CD4-positive, alpha-beta T cell treated with Interleukin-12 subunit alpha and Interleukin-12 subunit beta, for 1 hour (primary cell): ENCODE measurements at places on chromosomes 5 and 9.

GRCh38 chr9:70573308-70573707, 158.9 kb upstream of the KLF9 start:
- DNase-seq = no peak

- DNase-seq = no peak
Measured at GRCh38 chr5:134477462-134478245, 47.8 kb upstream of the JADE2 start.

DNA sequence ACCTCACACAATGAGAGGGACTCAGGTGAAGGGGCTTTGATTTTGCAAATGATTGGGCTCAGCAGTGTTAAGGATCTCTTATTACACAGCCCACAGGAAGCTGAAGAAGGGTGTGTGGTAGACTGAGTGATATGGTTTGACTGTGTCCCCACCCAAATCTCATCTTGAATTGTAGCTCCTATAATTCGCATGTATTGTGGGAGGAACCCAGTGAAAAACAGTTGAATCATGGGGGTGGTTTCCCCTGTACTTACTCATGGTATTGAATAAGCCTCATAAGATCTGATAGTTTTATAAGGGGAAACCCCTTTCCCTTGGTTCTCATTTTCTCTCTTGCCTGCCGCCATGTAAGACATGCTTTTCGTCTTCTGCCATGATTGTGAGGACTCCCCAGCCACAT, 132.5 kb upstream of the FBXL7 start:
- no peak for DNase-seq

GRCh38 chr5:178210073-178210535, 5.8 kb downstream of the HNRNPAB start:
- no peak for DNase-seq

DNA sequence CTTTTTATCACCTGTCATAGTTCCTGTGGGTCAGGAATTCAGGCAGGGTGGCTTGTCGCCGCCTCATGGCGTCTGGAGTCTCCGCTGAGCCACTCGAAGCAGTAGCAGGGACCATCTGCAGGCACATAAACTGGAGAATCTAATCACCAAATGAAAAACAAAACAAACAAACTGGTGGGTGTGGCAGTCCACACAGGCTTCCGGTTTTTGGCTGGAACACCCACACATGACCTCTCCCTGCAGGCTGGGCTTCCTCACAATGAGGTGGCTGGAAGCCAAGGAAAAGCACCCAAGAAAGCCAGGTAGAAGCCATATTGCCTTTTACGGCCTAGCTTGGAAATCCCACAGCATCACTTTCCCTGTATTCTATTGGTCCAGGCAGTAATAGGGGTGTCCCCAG, 197.0 kb downstream of the SYK start:
- DNase-seq = no peak

- DNase-seq = no peak
Measured at GRCh38 chr9:69593756-69594155, 78.4 kb downstream of the APBA1 start.

DNA sequence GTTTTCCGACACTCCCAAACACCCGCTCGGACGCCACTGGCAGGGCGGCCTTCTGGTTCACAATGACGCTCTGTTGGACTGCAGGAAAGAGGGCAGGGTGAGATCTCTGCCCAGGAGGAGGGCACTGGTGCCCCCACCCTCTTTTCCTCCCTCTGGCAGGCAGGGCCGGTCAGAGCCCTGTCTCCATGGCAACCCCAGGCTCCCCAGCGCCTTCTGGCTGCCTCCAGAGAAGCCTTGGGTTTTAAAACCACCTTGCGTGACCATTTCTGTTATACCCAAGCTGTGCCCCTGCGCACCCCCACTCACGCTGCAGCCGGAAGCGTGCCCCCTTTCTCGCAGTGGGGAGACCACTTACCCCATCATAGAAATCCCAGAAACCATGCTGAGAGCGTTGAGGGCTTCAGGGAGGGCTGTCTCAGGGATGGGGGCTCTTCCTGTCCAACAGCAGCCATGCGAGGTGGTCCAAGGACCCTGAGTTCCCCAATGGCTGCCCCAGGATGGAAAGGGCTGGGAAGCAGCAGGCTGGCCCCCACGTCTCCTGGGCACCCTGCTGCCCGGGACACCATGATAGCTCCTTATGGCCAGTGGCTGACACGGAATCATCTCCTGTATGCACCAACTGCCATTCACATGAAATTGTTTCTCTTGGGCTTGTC, 7.3 kb downstream of the C9orf50 start:
- no peak for DNase-seq

DNA sequence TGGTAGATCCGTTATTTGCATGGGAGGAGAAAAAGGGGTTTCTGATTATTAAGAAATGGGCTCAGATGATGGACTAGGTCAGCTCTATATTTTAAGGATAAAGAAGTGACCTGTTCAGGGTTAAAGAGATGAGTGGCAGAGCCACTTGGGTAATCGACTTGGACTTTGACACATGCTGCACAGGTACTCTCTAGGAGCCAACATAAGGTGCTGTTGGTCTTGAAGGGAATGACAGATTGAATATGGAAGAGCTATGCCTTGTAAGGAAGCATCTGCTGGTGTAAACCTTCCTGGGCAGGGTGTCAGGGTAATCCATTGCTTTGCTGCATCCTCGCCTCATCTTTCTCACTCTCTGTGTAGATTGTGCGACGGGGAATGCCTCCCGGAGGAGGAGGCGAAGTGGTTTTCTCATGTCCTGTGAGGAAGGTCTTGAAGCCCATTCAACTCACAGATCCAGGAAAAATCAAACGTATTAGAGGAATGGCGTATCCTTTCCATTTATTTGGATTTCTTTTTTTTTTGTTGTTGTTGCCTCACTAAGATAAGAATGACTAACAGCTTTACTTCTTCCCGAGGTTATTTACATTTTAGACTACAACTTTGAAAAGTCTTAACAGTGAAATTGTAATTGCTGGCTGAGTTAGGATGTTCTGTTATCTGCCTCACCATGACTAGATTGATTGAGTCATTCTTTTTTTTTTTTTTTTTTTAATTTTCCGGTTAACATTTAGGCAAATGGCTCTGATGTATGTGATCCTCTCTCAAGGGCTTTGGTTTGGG, 41.2 kb downstream of the RCL1 start:
- DNase-seq = no peak

DNA sequence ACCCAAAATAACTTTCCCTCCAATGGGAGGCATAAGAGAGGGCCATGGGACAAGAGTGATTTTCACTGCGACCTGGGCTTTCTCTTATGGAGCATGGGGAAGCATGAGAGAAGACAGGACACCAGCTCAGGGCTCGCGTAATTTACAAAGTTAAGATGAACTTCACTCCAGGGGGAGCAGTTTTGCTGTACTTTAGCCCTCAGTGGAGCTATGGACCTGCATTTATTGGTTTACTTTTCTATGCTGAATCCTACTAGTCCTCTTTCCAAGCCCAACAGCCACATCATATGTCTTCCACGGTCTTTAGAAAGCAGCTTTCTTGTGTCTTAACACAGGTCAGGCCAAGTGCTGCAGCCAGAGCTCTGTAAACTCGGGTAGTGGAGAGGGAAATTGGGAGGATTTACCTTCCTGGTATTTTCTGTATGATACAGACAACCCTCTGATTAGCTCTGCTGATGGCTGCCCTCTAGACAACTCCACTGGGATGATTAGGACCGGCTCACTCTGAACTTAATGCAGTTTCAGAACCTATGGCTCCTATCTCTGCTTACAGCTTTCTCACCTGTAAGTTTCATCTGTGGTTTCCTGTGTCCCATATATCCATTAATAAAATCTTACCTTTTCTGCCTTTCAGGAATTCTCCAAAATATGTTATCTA, 581.0 kb upstream of the RORB start:
- DNase-seq = no peak

DNA sequence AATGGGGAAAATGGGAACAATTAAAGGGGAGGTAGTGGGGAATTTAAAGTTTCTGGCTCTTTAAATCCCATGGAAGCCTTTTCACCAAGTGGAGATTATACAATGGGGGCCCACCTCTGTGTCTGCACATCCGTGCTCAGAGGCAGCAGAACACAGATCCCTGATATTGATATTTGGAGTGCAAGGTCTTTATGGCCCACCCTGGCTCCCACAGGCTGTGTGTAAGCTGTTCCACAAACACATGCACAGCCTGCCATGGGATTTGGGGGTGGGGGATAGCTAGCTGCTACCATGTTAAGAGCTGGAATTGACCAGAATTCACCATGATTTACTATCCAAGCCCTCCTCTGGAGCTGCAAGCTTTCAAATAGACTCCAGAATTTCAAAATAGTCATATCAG, 55.9 kb downstream of the RASGEF1C start:
- no peak for DNase-seq

DNA sequence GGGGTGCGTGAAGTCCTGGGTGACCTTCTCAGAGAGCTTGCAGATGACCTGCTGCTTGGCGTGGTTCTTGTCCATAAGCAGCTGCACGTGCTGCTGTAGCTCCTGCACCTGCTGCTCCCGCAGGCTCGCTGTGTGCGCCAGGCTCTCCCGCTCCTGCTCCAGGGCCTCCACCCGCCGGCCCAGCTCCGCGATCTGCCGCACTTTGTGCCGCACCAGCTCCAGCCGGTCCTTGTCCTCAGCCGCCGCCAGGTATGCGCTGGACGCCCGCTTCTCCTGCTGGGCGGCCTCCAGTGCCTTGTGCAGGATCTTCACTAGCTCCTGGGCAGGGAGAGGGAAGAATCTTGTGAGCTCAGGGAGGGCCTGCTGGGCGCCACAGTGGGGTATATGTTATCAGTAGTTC, 28.5 kb upstream of the CORO2A start:
- DNase-seq = no peak

DNA sequence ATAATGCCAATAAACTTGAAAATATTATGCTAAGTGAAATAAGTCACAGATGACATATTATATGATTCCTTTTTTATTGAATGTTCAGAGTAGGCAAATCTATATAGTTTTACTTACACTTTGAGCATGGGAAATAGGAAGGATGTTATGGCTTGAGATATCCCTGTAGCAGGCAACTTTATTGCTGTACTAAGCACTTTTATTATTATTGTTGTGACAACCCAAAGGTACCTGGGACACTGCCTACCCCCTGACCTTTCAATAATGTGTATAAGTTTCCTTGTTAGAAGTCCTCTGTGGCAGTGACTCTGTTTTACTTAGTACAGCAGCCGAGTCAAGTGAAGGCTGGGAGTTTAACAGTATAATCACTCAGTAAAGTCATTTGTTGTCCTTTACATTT, 39.9 kb downstream of the SHOC1 start:
- DNase-seq = no peak

DNA sequence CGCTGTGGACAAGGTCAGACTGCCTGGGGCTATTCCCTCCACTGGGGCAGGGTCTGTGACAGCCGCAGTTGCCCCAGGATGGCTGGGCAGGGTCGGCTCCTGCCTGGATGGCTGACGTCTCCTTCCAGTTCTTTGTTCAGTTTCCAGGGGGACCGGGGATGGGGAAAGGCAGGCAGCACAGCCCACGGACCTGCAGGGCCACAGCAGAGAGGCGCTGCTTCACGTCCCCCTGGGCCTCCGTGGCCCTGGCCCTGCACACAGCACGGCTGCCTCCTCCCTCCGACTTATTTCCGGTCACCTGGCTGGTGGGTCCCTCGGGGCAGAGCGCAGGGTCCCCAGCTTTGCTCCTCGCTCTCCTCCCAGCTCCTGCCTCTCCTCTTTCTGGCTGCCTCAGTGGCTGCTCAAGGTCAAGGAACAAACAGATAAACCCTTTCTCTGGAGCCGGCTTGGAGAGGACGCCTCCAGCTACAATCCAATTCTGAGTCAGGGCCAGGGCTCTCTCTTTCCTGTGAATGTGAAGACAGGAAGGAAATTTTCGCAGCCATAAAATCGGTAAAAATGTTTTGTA, 169.7 kb downstream of the C9orf50 start:
- no peak for DNase-seq

DNA sequence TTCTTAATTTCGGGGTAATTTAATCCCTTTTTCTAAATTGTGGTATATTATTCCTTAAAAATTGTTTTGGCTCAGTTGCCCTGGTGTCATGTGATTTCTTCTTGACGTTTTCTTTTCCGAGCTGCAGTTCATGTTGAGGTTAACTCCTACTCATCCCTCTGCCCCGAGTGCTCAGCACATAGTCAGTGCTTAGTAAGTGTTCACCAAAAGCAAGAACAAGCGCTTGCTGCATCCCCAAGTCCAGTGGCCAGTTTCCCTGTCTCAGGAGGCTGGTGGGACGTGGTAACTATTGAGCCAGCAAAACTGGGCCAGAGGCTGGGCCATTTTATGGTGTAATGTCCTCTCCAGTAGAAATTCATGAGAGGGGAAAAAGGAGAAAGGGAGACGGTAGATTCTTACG, 23.3 kb downstream of the TRIO start:
- DNase-seq = no peak

GRCh38 chr5:122366501-122366900, 54.5 kb downstream of the SNCAIP start:
- DNase-seq = no peak

- no peak for DNase-seq
Measured at GRCh38 chr9:131545786-131546335, 538 bp downstream of the PRRT1B start.

DNA sequence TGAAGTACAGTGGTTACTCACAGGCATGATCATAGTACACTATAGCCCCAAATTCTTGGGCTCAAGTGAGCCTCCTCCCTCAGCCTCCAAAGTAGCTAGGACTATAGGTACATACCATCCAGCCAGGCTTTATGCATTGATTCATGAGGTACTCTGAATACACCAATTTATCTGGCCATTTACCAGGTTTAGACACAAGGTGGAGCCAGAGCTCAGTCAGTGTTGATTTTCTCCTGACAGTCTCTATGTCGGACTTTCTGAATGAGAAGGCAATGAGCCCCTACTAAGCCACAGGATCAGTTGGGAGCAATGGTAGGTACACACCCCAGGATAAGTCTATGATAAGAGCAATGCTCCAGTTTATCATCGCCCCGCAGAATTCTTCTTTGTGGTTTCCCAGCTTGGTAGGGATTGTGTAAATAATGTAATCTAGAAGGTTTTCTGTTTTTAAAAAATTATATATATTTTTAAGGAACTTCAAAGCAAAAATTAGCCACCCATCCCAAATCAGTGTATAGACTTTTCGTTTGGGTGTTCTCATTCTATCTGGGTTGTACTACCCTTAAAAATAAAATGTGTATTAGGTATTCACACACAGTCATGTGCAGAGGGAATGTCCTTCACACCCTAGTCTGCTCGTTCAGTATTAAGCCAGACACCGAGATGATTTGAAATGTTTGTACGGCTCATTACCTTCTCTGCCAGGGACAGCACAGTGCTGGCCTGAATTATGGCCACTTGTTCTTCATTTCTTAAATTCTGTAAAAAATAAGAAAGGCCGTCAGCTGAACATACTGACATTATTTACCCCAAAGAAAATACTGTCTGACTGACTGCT, 118.4 kb upstream of the DPYSL3 start:
- peak; percentile 67 for DNase-seq

GRCh38 chr5:176695073-176695472, 47.8 kb downstream of the TSPAN17 start:
- DNase-seq = no peak

DNA sequence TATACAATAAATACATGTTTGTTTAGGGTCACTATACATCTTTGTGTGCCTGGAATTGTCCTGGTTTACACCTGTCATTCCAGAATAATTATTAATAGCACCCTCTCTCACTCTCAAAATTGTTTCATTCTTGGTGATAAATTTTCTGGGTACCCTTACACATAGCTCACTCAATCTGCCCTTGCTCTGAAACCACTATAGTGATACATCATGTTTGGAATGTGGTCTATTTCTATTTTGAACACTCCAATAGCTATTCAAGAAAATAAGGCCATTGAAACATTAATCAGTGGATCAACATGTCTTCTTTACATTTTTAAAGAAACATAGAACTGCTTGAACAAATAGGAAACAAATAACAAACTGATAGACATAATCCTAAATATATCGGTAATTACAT, 158.7 kb downstream of the ARRDC3 start:
- no peak for DNase-seq
